NCI-H1105 treated with DMSO at 0.1 percent for 48 hours (cell line): ENCODE measurements at places on chromosomes 11 and 22.
A peak's percentile ranks its signal among the peaks of the same experiment; 100 is the strongest.

- no peak for DNase-seq
Measured at GRCh38 chr11:35419830-35420333, 524 bp upstream of the SLC1A2 start.

- DNase-seq, result no peak
Measured at GRCh38 chr11:75383246-75383645, 16.1 kb upstream of the RPS3 start.

- no peak for DNase-seq
Measured at GRCh38 chr11:98431463-98432359, 589.0 kb upstream of the CNTN5 start.

DNA sequence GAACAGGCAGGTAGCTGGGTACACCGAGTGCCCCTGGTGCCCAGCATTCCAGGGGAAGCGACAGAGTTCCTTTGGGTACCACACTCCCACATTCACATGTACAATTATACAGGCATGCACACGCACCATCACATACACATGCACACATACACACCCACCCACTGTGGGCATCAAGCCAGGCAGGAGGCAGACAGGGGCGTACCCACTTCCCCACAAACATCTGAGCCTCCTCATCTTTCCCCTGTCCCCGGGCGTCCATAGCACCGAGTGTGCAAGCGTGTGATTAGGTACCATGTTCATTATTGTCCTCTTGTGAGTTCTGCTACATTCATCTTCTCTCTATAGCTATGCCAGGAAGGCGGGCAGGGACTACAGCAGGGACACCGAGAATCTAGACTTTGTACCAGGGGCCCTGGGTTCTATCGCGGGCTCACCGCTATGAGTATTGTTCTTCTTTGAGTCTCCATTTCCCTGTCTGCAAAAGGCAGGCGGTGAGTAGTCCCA is 2.1 kb upstream of the CARD10 start:
- no peak for DNase-seq

DNA sequence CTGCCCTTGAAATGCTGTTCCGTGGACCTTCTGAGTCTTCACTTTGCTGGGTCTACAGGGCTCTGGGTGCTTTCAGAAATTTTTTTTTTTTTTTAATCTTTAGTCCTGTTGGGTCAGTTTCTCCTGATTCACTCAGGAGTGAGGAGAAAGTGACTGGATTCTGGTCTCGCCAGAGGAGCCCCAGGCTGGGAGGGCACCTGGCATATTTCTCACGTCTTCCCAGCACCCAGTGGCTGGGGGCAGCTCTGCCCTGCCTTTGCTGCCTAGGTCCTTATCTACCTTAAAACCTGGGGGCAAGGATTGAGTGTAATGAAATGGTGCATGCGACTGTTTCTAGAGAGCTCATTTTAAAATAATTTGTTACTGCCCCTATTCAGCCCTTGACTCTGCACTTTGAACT is 23.3 kb downstream of the SAMM50 start:
- no peak for DNase-seq

DNA sequence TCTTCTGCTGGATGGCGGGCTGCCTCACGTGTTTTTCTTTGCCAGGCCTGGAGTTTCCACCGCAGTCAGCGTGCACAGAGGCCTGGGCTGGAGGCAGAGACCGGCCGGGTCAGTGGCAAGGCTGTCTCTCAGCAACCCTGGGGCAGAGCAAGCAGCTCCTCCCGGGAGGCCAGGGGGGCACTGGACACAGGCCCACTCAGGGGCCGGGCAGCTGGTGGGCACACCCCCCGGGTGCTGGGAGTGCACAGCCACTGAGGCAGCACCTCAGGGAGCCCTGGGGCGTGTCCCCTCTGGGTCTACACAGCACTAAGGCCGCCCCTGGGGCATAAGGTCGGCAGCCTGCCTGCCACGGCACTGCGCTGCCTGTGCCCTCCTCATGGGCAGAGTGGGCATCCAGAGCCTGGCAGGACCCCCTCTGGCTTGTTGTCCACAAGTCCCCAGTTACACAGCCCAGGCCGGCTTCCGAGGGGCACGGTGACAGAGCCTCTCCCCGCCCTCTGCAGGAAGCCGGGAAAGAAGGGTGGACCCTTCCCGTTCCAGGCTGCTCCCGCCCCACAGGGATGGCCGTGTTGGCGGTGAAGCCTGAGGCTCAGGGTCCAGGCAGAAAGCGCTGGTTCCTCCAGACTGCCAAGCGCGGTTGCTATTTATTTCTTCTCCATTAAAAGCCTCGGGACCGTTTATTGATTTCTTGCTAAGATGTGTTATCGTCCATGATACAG is 18.5 kb upstream of the TH start:
- DNase-seq, result no peak

DNA sequence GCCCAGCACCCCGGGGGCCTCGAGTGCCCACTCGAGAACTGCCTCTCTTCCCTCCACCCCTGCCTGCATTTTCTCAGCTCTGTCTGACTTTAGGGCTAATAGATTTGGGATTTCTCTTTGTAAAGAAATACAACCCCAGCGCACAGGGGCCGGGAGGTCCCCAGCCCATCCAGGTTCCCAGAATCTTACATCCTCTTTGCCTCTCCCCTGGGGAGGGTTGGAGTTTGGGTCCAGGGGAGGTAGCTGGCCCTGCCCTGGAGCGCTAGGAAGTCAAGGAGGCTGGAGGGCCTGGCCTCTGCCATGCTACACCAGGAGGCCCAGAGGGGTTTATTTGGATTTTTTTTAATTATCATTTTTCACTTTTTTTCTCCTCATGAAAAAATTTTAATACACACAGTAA is 65.7 kb upstream of the LMO1 start:
- peak; percentile 54 for DNase-seq
